GM13976 (cell line): ENCODE measurements at places on chromosomes 12 and 14.

GRCh38 chr12:25801734-25802133 lies 156.7 kb upstream of the RASSF8 start:
- DNase-seq: no peak

DNA sequence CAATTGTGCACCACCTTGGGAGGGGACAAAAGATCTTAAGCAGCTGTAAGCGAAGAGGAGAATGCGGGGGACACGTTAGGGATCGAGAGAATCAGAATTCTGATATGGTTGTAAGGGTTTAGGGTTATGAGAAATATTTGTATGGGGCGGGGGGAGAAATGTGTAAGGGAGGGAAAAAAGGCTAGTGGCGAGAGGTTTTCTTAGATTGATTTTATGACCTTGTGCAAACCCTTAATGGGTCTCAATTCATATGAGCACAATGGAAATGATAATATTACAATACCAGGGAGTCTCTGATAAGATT lies 396 bp downstream of the NDUFA9 start:
- DNase-seq: no peak

GRCh38 chr12:13198241-13198640 lies 1.7 kb downstream of the EMP1 start:
- no peak for DNase-seq

GRCh38 chr14:100683578-100683977 lies 43.1 kb upstream of the DLK1 start:
- no peak for DNase-seq

DNA sequence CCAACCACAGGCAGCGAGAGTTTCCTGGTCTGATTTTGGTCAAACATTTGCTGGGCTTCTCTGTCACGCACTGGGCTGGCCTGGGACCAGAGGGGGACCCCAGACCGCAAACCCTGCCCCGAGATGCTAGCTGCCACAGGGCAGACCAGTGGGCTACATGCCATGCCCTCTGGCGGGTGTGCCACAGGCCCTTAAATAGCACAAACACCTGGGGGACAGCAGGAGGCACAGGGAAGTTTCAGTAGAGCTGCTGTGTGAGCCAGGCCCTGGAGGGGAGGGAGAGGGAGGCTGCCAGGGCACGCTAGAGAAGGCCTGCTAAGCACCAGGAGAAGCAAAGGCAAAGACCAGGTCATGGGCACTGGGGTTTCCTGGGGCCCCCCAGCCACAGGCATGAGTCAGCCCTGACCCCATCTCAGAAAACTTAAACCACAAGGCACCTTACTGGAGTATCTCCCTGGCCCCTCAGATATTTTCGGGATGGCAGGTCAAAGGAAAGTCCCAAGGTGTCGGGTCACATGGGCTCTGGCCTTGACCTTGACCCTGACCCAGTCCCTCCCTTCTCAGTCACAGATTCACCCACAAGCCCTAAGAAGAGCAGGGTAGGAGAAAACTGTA lies 29.2 kb downstream of the ITPK1 start:
- DNase-seq: no peak

- no peak for DNase-seq
These were observed 29.4 kb upstream of the GALNT8 start for GRCh38 chr12:4690760-4691159.

DNA sequence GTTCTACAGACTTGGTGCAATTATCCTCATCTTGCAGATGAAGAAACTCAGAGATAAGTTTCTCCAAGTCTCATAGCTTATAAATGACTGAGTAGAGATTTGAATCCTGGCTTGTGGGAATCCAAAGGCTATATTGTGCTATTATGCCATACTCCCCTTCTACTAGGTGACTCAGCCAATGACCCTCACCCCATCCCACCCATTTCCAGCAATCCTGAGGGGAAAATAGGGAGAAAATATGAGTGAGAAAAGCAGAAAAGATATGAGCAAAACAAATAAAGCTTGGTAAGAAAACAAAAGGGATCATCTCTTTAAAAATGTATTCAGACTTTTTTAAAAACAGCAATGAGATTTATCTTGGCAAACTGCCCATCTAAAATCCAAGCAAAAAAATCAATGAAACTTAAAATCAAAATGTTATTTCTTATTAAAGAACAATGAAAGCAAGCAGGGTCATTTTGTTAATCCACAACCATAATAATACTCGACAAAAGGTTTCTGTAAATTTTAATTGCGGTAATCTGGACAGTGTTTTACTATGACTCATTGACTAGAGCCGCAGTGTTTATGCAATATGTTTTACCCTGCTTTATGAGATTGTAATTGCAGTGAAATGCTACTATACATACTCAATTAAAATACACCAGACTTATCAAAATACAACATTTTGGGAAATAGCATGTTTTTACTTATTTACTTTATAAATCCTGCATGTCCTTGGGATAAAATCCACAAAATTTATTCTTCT lies 13.1 kb upstream of the LGR5 start:
- DNase-seq: no peak

GRCh38 chr14:44963044-44963528 lies 1.1 kb downstream of the TOGARAM1 start:
- DNase-seq: no peak

- DNase-seq: no peak
These were observed 58.4 kb downstream of the IGF1 start for GRCh38 chr12:102421802-102422583.
